SW480 (cell line): ENCODE measurements at places on chromosomes 7 and 10.

- no peak for DNase-seq
Observed at GRCh38 chr10:734481-734880, 45.0 kb upstream of the DIP2C start.

DNA sequence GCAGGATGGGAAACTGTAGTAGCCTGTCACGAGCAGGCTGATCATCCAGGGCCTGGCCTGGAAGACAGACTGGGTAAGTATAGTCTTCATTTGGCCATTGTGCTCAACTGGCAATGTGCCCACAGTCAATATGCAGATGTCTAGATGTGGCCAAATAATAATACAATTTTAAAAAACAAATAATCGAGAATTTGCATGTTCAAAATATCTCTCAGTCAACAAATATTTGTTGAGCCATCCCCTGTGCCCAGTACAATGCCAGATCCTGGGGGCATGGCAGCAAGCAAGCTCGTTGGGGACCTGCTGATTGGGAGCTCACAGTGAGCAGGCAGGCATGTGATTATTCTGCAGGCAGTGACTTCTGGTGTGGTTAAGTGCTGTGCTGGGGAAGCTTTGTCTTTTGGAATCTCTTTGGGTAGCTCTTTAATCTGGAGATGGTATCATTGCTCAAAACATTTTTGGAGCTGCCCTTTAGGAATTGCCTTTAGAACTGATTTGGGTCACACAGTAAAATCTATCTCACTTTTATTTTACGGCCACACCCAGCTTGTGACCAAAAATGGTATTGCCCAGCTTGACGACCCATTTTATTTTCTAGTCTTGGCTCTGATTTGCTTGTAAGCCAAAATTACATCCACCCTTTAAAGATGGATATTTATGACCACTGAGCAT is 92.2 kb downstream of the PLCE1 start:
- no peak for DNase-seq

DNA sequence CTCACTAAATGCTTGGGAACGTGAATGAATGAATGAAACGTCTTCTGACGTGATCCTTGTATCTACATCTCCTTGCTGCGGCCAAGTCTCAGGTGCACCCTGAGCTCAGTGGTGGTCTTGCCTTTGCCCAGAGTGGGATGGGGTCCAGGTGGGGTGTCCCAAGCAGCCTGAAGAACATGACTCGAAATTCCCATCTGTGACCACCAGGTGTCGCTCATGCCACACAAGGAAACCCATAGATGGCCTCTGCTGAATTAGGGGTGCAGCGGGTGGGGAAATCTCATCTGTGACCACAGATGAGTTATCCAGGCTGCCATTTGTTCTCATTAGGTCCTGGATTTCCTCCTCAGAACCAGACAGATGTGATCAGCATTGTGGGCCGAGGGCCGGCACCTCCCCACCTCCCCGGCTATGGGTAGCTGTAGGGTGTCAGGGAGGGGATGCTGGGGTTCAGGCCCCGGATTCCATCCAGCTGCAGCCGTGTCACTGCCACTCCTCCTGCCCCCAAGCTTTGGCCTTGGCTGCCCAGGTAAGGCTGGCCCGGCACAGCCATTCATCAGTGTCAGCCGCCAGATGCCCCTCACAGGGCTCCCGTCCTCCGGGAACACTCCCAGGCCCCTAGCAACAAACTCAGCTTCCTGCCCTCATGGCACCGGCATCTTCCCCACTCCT is 21.0 kb upstream of the GNA12 start:
- DNase-seq, result peak; percentile 62

DNA sequence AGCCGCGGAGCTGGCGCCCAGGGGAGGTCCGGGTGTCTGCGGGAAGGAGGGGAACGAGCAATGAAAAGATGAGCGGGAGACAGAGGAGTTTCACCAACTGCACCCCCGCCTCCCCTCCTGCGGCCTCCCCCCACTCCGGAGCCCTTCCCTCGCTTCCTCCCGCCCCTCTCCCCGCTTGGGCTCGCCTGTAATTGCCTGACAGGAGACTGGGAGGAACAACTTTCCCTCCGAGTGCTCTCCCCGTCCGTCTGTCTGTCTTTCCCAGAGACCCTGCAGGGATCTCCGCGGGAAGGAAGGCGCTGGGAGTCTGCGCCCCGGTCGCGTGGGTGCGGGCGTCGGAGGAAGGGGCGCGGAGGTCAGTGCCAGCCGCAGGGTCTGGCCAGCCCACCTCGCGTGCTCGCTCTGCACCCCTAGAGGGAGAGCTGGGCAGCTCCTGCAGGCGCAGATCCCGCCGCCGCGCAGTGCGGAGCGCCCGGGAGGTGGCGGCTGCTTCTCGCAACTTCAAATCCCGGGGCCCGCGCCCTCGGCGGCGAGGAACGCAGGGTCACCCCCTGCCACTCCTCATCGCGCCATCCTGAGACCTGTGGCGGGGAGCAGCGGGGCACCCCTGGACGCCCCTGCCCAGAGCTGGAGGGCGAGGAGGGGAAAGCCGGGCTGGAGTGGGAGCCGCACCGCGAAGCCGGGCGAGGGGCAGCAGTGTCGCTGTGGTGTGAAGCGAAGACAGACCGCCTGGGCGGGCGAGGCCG is 511 bp upstream of the NRP1 start:
- DNase-seq, result peak; percentile 61

GRCh38 chr10:120205368-120206018 is 251.5 kb upstream of the PLPP4 start:
- no peak for DNase-seq

DNA sequence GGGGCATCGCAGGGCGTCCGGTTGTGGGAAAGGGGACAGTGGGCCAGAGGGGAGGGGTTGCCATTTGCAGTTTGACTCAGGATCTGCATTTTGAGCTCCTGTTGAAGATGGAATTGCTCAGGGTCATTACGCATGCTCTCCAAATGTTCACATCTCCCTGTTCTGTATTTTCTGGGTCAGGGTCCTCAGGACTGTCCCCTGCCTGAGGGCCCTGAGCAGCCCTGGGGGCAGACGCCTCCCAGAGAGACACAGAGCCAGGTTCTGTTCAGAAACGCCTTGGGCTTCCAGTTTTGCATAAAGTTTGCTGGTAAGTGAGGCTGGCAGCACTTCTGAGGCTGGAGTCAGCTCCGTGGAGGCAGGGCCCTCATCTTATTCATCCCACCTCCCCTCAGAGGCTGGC is 34.1 kb upstream of the NUB1 start:
- DNase-seq, result no peak

GRCh38 chr10:74394416-74394969 is 243.5 kb downstream of the ADK start:
- no peak for DNase-seq

DNA sequence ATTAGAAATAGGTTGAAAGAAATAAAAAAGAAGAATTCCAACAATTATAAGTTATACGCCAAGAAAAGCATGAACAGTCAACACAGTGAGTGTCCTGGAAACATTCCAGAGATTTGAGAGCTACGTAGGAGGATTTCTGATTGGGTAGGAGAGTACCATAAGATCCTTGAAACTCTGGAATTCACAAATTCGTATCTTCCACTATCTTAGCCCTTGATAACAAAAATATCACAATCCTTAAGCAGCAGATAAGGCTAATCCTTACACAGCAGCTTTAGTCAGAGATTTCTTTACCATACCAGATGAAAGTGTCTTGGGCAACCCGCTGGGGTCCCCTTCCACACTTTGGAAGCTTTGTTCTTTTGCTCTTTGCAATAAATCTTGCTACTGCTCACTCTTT is 8.2 kb downstream of the TPK1 start:
- no peak for DNase-seq

- peak; percentile 26 for DNase-seq
Observed at GRCh38 chr7:128829391-128830166, 627 bp upstream of the FLNC start.

DNA sequence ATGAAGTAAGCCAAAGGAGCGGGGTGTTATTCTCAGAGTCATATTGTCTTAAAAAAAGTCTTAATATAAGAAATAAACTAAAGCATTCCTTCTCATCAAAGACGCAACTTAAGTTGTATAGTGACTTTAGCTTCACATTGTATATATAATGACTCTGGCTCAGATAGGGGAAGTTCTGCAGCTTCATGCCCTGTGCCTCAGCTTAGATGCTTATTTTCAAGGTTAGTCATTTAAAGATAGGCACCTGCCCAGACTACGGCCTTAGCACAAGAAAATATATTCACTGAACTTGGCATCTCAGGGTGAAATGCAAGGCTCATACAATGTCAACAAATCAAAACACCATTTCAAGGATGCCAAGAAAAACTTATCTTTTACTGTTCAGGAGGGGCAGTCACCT is 52.8 kb upstream of the DNAJB12 start:
- no peak for DNase-seq

GRCh38 chr7:130486114-130486953 is 5.6 kb upstream of the MEST start:
- DNase-seq, result peak; percentile 97

DNA sequence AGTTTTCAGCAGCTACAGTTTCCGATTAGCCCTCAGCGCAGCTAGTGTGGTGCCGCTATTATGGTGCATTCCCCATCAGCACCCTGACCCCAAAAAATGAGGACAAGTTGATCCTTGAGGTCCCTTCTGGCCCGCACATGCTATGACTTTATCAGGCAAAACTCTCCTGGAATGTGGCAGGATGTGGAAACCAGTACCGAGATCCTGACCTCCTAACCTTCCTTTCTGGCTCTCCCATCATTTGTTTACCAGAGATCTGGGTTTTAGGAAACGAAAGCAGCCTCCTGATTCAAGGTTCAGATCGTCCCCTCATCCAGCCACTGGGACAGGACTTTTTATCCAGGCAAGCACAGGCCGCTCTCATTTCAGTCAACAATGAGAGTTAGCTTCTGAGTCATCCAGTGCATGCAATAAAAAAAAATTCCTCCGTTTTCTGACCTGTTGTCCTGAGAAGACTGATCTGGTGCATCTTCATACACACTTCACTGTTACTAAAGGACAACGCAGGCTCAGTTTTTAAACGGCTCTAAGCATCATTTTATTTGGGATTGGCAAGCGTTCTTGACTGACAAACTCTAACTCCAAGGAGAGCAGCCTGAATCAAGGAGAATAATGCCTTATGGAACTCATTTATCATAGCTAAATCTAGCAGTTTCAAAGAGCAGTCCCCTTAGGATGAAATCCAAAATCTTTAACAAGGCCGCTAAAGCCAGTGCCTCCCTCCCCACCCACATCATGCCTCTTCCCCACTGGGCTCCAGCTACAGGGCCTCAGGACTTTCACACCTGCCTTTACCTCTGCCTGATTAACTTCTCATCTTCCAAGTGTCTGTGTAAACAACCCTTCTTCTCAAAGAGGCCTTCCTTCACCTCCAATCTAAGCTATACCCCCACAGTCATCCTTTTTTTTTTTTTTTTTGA is 17.1 kb downstream of the PDLIM1 start:
- DNase-seq, result peak; percentile 50

DNA sequence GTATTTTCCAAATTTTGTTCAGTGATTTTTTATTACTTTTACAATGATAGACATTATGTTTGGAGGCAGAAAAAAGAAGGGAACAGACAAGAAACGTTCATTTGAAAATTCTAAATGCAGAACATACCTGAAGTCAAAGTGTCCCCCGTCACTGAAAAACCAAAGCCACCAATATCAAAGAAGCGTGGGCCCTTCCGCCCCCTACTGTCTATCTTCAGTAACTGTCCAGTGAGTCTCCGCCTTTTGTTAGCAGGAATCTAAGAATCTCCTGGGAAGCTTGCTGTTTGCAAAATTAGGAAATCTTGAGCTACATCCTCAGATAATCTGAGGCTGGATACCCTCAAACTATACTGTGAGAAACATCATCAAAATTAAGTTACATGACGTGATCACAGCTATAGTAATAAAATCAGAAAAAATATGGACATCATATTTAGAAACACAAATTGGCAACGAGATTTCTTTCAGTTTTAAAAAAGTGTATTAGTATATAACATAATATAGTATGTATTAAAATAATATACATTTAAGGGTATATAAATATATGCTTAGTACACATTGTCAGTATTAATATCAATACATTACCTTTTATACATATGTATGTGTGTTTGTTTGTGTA is 169.3 kb upstream of the AKR1E2 start:
- DNase-seq, result peak; percentile 55

GRCh38 chr10:3402187-3402751 is 229.7 kb upstream of the PITRM1 start:
- DNase-seq, result no peak

- no peak for DNase-seq
Observed at GRCh38 chr10:96500050-96500449, 13.7 kb downstream of the TLL2 start.

- DNase-seq, result no peak
Observed at GRCh38 chr7:35691827-35692307, 3.1 kb downstream of the HERPUD2 start.

GRCh38 chr10:101934686-101935305 is 91.2 kb upstream of the KCNIP2 start:
- DNase-seq, result no peak

DNA sequence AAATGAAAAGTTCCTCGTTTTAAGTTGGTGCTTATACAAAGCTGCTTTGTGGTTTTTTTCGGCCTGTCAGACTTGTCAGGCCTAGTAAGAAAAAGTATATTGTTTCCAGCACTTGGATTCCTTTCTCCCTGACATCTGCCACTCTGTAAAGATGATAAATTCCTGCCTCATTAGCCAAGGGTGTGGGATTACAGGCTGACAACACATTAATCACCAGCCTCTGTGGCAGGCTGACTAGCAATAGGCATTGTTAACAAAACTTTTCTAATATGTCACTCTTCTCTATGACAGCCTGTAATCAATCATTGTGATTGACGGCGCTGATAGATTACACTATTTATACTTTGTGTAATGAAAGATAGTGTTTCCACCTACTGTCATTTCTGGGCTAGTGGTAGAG is 682.5 kb downstream of the LRMDA start:
- peak; percentile 50 for DNase-seq

DNA sequence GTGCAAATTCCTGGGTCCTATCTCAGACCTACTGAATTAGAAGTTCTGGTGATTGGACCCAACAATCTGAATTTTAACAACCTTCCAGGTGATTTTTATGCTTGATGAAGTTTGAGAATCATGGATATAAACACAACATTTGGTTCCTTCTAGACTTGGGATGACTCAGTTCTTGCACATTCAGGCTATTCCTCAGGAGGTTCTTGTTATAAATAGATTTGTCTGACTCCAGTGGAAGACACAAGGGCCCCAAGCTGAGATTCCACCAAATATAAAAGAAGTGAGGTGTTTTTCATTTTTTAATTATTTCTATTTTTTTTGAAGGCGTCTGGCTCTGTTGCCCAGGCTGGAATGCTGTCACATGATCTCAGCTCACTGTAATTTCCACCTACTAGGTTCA is 9.4 kb upstream of the TAS2R16 start:
- DNase-seq, result no peak

DNA sequence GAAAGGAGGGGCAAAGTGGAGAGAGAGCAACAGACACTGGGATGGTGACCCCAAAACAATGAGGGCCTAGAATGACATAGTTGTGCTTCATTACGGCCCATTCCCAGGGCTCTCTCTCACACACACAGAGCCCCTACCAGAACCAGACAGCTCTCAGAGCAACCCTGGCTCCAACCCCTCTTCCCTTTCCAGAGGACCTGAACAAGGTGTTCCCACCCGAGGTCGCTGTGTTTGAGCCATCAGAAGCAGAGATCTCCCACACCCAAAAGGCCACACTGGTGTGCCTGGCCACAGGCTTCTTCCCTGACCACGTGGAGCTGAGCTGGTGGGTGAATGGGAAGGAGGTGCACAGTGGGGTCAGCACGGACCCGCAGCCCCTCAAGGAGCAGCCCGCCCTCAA is 20.7 kb downstream of the PRSS2 start:
- DNase-seq, result no peak
